Activated CD4-positive, alpha-beta T cell treated with anti-CD3 and anti-CD28 coated beads for 48 hours (primary cell): ENCODE measurements at places on chromosomes 6 and 20.

DNA sequence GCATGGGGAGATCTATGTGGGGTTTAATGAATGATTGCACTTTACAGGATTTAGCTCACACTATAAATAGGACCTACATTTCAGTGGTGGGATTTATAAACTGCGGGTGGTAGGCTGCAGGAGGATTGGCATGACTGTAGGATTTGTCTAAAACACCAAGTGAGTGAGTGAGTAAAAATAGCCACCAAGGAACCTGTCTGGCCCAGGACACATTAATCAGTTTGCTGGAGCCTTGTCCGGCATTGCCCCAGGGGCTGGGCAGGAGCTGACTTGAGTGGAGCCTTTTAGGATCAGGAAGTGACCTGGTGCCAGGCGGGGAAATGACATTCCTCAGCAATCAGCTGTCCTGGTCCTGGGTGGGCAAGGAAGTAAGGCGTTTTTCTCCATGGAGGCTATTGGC is 278.7 kb upstream of the PRND start:
- no peak for DNase-seq

- no peak for DNase-seq
Observed at GRCh38 chr6:119065382-119065781, 13.1 kb downstream of the FAM184A start.

GRCh38 chr6:133202610-133203343 is 38.4 kb upstream of the EYA4 start:
- no peak for DNase-seq

DNA sequence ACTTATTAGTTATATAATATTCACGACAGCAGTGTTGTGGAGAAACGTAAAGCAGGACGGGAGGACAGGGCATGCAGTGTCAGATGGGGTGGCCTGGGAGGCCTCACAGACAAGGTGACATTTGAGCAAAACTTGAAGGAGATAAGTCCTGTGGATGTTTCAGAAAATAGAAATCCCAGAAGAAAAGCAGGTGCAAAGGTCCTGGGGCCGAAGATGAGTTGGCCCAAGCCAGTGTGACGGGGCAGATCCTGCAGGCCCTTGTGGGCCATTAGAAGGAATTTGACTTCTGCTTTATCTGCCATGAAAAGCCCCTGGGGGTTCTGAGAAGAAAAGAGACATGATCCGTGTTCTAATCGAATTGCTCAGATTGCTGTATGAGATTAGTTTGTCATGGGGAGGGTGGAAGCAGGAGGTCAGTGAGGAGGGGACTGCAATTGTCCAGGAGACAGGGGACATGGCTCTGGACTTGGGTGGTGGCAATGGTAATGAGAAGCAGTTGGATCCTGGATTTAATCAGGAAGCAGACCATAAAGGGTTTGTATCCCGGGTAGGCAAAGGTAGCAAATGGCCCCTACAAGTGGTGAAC is 437.4 kb upstream of the SULF2 start:
- DNase-seq = no peak
